ENCODE measurements at places on chromosomes 5 and 9.

- DNase-seq = no peak
Observed at GRCh38 chr9:108691614-108692013, 164.2 kb downstream of the ACTL7B start.

DNA sequence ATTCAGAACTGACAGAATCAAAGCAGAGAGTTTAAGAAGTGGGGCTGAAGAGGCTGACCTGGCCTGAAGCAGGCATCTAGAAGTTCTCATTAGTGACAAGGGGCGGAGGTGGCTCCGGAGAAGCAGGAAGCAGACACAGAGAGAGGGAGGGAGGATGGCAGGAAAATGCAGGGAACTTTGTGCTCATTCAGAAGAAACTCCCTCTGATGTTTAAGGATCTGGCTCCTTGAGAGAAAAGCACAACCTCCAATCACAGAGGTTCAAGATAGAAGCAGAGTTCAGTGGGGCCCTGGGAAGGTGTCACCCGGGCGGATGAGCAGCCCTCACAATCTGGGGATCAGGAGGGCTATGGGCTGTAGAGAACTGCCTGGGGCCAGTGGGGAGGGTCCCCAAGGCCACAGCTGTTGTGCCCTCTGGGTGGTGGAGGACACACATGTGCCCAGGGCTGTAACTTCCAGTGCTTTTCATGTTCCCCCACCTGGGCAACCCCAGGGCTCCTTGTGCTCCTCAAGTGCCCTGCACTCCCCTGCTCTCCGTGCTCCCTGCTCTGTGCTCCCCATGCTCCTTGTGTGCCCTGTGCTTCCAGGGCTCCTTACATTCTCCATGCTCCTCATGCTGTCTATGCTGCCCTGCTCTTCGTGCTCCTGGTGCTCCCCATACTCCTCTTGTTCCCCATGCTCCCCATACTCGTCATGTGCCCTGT is 51.4 kb downstream of the TRIP13 start:
- no peak for DNase-seq

- no peak for DNase-seq
Observed at GRCh38 chr5:180811623-180812124, 9.1 kb upstream of the MGAT1 start.

GRCh38 chr5:147911427-147911826 is 5.1 kb upstream of the C5orf46 start:
- DNase-seq = no peak

GRCh38 chr5:128353441-128354107 is 184.5 kb downstream of the FBN2 start:
- DNase-seq = no peak

GRCh38 chr9:133709691-133710571 is 28.2 kb downstream of the SARDH start:
- DNase-seq = no peak

DNA sequence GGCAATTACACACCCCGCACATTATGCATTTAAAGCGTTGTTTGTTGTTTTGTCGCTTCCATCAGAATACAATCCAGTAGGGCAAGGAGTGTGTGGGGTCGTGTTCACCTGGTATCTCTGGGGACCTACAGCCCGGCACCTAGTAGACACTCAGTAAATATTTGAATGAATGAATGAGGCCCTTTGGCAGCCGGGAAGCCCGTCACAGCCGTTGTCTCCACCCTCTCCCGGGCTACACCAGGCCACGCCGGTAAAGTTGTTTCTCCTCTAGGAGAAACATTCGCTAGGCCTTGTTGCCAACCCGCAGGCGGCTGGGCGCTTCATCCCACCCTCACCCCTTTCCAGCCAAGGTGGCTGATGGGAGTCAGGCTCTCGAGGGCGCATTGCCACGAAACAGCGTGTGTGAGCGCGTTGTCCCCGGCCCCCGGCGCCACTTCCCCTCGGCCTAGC is 876 bp upstream of the JAK2 start:
- no peak for DNase-seq

DNA sequence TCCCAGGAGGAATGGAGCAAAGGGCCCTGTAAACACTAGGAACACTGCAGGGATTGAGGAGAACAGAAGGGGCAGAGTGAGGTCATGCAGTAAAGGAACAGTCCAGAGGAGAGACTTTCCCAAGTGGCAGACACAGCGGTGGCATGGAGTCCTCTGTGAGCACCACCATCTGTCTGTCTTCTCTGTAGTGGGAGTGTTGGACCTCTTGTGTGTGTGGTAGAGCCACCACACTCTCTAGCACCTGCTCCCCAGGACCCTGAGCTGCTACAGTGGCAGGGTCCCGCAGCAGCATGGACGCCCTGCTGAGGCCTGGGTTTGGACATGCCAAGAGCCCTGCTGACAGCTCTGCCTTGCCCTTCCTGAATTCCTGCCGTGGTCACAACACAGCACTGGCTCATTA is 75.7 kb upstream of the LARP1 start:
- DNase-seq = no peak

DNA sequence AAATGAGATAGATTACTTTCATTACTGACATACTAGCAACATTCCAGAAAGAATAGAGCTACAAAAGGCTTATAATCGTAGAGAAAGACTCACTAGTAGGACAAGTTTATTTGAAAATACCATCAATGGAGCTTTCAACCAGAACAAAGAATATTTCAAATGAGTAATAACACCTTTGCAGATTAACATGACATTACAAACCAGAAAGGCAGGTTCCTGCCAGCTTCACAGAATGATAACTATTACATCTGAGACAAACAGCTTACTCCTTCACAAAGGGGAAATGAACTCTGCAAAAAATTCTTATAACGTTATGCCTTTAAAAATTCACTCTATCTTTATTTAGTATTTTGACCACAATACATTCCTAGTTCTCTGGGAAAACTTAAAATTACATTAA is 103.1 kb downstream of the EPB41L4A start:
- no peak for DNase-seq

- no peak for DNase-seq
Observed at GRCh38 chr5:76625087-76625815, 2.0 kb upstream of the F2RL2 start.

DNA sequence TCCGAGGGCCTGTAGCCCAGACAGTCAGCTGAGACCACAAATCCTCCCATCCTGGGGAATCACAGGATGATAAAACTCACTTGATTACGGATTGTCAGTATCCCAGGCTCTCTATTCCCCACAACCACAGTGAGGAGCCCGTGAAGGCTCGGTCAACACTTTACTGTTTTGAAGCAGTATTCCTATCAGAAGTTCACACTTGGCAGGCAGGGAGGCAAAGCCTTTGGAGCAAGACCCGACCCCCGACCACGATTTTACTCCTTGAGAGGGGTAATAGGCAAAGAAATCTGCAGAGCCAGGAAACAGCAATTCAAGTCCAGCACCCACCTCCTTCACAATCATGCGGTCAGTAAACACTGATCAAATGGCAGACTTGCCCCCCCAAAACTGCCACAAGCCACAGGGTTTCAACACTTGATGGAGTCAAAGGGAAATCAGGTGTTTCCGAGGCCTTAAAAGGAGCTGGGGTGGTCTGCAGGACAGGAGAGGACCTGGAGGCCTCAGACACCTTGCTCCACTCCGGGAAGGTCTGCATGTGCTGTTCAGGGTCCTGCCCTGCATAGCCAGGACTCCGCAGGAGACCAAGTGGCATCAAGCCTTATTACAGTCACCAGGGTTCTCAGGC is 25.2 kb downstream of the BICD2 start:
- no peak for DNase-seq

DNA sequence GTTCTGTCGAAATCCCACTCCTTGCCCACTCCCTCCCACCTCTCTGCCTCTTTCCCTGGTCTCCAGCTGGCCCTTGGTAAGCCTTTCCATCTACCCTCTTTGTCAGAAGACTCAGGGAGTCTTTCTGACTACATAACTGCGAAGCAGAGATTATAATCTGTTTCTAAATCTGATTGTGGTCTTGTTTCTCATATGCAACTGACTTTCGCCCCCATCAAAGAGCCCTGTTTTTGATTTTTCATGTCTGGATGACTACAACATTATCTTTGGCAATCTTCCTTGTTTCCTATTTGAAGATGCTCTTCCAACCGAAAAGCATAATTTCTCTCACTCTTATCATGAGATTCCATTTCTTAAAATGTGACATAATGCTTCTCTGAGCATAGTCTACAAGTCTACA is 218.2 kb upstream of the ADAMTSL1 start:
- no peak for DNase-seq

- no peak for DNase-seq
Observed at GRCh38 chr5:171644536-171644935, 141.1 kb upstream of the SMIM23 start.

DNA sequence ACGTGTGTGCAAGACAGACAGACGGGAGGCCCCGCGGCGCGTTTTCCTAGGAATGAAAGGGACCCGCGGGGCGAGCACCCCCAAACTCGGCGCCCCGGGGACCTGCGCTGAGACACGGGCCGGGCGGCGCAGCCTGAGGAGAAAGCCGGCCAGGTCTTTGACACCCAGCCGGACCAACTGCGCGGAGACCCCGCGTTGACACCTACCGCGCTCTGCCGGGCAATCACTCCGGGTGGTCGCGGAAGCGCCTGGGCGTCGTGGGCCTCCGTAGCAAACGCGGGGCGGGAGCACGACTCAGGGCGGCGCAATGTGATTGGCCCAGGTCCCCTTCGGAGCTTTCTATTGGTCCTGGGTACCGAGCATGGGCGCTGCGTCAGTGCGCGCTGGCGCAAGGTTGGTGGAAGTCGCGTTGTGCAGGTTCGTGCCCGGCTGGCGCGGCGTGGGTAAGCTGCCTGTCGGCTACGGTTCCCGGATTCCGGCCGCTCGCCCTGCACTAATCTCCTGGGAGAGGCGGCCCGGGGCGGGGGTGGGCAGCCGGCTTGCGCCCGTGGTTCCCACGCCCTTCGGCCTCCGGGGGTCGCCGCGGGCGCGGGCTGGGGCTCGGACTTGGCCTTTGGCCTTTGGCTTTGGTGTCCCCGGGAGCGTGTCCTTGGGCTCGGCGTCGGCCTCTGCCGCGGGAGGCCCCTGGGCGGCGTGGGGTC is at the start of the genes FASTKD3 and MTRR:
FASTKD3 (minus strand) TSS at position 259 of the 701 bp plus-strand sequence. CDS start 948 bp downstream, outside the sequence.
MTRR (plus strand) TSS at position 376 of the 701 bp plus-strand sequence. CDS start 1,647 bp downstream, outside the sequence.
- peak; percentile 80 for DNase-seq

- no peak for DNase-seq
Observed at GRCh38 chr9:37105234-37105633, 15.1 kb upstream of the ZCCHC7 start.

DNA sequence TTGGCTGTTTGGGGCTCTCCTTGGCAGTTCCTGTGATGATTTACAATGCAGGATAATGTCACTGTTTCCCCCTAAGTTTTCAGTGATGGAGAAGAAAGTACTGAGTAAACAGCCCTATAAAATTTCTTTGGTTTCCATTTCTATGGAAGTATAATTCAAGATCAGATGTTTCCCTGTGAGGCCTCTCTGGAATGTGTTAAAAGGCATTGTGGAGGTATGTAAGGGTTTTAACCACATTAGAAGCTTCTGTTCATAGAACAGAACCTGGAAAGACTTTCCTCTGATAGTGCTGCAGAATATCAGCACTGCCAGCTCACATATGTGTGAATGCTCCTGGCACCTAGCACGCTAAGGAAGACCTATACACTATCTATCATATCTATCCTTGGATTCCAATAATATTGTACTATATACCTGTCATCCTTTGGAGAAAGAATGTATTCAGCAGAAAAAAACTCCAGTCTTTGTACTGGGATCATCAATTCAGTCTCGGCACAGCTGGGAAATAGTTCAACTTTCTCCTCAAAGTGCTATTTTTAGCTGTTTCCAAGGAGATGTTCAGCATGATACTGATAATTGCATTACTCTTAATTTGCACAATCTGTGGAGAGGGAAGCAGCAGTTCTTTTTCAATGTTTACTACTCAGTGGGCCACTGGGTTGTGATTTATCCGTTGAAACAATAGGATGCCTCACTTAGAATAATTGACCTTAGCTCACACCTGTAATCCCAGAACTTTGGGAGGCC is 21.9 kb downstream of the TTC1 start:
- no peak for DNase-seq

GRCh38 chr9:115591584-115591984 is 473.6 kb upstream of the TNC start:
- no peak for DNase-seq

- no peak for DNase-seq
Observed at GRCh38 chr9:107274953-107275422, 8.1 kb upstream of the RAD23B start.

DNA sequence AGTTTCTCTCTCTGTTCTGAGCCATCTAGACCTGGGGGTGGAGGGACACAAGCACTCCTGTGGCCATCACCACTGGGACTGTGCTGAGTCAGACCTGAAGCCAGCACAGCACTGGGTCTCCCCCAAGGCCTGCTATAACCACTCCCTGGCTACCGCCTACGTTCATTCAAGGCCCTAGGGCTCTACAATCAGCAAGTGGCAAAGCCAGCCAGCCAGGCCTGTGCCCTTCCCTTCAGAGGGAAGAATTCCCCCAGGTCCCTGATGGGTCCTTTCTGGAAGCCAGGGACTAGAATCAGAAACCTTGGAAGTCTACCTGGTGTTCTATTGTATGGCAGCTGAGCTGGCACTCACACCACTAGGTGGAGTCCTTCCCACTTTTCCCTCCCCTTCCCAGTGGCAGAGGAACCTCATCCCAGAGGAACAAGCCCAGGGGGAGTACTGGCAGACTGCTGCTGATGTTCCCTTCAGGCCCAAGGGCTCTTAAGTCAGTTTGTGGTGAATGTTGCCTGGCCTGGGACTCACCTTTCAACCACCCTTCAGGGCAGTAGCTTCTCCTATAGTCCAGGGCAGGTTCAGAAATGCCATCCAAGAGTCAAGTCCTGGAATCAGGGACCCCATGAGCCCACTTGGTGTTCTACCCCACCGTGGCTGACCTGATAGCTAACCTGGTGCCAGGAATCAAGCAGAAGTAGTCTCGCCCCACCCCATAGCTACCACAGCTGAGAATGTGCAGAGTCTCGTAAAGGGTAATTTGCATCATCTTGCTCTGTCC is 20.0 kb downstream of the JMY start:
- DNase-seq = no peak

DNA sequence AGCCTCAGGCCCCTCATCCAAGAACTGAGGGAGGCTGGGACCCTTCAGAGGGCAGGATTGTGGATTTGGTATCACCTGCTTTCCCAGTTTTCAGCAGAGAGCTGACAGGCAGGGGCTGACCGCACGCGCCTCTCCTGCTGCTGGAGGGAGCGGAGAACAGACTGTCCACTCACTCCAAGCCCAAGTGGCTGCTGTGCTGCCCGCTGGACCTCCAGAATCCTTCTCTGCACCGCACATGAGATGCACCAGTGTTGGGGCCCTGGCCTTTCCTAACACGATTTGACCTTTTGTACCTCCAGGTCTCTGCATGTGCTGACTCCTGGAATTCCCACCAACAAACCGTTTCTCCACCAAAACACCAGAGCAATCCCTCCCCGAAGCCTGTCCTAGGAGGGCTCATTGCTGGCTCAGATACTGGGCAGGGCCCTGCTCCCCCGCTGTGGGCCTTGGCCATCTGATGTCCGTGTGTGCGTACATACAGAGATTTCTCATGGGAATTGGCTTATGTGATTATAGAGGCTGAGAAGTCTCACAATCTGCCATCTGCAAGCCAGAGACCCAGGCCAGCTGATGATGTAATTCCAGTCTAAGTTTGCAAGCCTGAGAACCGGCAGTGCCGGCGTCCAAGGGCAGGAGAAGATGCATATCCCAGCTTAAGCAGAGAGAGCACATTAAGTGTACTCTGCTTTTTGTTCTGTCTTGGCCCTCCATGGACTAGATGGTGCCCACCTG is 141.7 kb downstream of the GADD45G start:
- DNase-seq = no peak

Data from stimulated activated CD8-positive, alpha-beta memory T cell treated with anti-CD3 and anti-CD28 coated beads, Interleukin-4, amount 100 ng/mL, for 4 hours (primary cell).